Activated CD4-positive, alpha-beta memory T cell treated with anti-CD3 and anti-CD28 coated beads, Interleukin-2, amount 10 ng/mL, durations not matched to agents 7 days and 5 days (primary cell): ENCODE measurements at places on chromosomes 4 and X. TPM values are rescaled to one million over a fixed set of nuclear protein-coding genes. Genes with fewer than 3 reads are reported as not detected.

DNA sequence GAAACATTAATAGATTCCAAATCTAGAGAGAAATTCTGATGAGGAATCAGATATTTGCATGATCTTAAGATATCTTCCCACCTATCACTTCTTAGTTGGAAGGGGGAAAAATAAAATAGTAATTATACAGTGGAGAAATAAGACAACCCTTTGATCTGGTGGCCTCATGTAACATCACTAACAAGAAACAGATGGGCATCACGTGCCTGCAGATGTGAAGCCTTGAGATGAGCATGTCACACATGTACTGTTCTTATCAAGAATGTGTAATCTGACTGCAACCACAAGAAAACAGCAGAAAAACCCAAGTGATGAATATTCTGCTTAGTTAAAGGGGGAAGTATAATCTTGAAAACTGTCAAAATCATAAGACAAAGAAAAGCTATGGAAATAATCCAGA lies 31.4 kb upstream of the NKX6-1 start:
- no peaks in the 10 kb centered on the region for H3K4me1 ChIP-seq
- no peak overlapping the region for H3K4me3 ChIP-seq
- DNase-seq = no peak
- no peaks in the 10 kb centered on the region for H3K36me3 ChIP-seq
- no peak overlapping the region for H3K27ac ChIP-seq

The CA5B gene
- total RNA-seq = 26.1 TPM

The CPEB2 gene
- total RNA-seq = 17.6 TPM

The FREM3 gene
- total RNA-seq = not detected

The NAT8L gene
- 0.08 TPM for total RNA-seq
